Activated T-cell treated with anti-CD3 and anti-CD28 coated beads, Interleukin-2, amount 50 U/mL, for 4 hours (primary cell): ENCODE measurements at places on chromosomes 7 and 10. TPM values are rescaled to one million over a fixed set of nuclear protein-coding genes. Genes with fewer than 3 reads are reported as not detected.

Gene GIMAP6
- total RNA-seq, result 14.8 TPM

Gene ASB10
- total RNA-seq, result not detected

Gene ZNF853
- total RNA-seq, result 2.2 TPM

Gene VIPR2
- total RNA-seq, result 0.26 TPM

Gene MICALL2
- total RNA-seq, result 1.4 TPM

Gene LRRD1
- total RNA-seq, result not detected

Gene WDFY4
- 0.53 TPM for total RNA-seq

Gene PRSS37
- not detected for total RNA-seq

DNA sequence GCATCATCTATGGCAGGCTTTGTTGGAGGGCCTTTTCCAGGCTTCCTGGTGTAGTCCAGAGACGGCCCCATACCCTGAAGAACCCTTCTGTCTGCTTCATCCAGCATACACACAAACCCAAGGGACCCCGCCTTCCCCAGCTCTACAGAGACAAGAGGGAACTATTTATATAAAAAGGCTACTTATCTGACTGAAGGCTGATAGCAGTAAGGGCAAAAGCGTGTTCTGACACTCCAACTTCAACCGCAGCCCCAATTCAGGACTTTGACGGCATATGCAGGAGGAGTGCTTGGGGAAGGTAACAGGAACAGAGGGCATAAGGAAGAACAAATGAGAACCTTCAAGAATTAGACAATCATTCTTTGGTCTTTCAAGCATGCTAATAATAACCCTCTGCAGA, 21.0 kb downstream of the GNA12 start:
- no peak for DNase-seq

DNA sequence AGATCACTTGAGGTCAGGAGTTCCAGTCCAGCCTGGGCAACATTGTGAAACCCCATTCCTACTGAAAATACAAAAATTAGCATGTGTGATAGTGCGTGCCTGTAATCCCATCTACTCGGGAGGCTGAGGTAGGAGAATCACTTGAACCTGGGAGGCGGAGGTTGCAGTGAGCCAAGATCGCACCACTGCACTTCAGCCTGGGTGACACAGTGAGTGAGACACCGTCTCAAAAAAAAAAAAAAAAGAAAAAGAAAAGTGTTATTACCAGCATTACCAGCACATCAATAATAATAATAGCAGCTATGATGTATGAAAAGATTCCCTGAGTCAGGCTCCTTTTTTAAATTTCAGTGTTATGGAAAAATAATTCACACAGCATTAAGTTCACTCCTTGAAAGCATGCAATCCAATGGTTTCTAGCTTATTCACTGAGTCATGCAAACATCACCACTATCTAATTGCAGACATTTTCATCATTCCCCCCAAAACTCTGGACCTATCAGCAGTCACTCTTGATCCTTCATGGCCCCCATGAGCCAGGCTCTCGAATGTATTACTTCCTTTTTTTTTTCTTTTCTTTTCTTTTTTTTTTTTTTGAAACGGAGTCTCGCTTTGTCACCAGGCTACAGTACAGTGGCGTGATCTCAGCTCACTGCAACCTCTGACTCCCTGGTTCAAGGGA, 228.4 kb downstream of the FANK1 start:
- DNase-seq, result no peak

DNA sequence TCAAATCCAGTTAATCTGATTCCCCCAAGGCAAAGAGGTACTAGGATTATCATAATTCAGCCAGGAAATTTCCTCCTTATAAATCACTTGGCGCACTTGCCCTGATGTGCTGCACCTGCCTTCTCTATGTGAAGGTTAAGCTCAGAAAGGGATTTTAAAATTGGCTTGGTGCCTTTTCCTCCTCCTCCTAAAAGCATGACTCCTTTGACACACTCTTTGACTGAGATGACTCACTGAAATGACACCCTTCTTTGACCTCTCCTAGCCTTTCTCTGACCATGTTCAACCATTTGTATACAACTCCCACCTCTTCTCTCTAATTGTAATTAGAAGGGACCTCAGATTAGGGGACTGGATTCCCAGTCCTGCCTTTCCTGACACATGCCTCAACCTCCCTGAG, 46.5 kb downstream of the ABLIM1 start:
- DNase-seq, result no peak

DNA sequence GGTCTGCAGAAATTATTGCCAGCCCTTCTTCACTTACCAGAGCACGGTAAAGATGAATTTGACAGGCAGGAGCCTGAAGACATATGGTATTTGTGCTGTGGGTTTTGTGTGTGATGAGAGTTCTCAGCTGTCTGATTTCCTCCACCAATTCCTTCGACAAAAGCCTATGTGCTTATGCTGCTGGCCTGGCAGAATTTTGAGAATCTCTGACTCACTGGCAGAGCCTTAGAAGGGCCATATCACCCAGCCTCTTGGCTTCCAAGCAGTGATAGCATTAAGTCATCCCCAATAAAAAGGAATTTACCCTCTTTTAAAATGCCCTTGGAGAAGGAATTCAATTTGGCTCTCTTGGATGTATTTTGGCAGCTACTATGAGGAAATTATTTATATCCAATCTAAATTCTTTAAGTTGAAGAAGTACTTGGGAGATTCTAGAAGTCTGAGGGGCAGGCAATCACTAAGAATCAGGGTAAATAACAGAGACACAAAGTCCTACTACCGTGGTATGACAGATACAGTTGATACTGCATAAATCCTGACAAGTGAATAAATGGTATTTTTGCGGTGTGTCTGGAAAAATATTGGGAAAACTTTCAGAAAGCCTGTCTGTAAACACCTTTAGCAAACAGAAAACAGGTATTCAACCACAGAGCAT, 68.6 kb upstream of the EFCAB10 start:
- no peak for DNase-seq

DNA sequence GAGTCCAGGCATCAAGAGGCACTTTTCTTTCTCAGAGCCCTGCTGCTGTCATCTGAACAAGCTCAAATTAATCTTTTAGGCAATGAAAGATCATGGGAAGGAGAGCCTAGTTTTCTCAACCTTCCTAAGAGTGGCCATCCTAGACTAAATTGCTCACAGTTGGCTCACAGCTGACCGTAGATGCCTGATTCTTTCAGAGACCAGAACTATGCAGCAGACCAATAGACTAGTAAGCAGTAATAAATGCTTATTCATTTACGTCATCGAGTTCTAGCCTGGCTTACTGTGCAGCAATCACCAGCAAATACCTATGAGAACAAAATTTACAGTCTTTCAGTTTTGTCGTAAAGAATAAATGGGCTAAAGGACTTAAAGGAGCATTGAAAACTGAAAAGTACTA, 602.9 kb upstream of the GHITM start:
- no peak for DNase-seq

DNA sequence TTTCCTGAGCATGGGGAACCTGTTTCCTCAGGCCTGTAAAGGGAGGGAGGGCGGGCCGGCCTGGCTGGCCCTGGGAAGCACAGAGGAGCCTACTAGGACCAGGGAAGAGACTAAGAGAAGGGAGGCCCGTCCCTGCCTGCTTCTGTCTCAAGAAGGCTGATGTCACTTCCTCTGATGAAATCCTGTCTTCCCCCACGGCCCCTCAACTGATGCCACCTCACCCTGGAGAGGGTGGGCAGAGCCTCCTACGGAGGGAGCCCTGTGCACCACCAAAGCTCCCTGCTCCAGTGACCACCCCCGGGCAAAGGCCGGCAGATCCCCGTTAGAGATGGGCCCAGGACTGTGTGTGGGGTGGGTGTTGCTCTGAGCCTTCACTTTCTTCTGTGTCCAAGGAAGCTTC, 1.0 kb upstream of the PILRA start:
- no peak for DNase-seq

GRCh38 chr7:29839302-29839701, 33.0 kb downstream of the WIPF3 start:
- DNase-seq, result no peak

DNA sequence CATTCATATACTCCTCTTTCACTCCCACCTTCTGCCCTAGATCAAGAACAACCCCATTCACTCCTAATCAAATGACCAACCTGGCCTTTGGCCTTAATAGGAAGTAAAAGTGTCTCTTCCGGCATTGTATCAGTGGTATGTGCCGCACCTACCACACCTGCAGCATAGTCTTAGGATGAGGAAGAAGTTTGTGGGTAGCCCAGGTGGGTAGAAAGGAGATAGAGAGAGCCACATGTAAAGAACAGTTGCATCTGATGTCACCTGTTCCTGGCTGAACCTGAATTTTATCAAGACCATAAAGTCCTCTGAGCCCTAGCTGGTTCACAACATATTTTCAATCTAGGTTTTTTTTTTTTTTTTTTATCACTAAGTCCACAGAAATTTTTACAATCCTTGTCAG, 55.5 kb upstream of the PTPN12 start:
- DNase-seq, result no peak

DNA sequence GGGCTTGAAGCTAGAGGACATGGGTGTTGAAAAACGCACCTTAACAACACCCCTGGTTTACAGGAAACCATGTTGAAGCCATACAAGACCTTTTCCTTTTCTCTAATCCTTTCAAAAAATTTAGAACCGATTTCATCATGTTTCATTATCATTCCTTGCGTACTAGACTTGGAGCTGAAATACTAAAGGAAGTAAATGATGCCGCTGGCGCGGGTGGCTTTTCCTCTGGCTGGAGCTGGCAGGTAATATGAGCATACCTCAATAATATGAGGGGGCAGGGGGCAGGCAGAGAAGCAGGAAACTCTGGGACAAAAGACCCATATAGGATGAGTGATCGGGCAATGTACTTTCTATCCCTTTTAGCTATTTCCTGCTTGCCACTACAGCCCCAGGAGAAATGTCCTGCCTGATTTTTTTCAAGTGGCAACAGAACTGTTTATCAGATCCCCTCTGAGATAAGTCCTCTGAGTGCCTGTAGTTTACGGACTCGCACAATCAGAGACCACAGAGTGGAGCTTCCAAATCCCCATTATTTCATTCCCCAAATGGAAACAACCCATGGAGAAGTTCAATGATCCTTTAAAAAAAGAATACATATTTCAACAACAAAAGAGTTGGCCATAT, 450.1 kb downstream of the KCNMA1 start:
- DNase-seq, result no peak

DNA sequence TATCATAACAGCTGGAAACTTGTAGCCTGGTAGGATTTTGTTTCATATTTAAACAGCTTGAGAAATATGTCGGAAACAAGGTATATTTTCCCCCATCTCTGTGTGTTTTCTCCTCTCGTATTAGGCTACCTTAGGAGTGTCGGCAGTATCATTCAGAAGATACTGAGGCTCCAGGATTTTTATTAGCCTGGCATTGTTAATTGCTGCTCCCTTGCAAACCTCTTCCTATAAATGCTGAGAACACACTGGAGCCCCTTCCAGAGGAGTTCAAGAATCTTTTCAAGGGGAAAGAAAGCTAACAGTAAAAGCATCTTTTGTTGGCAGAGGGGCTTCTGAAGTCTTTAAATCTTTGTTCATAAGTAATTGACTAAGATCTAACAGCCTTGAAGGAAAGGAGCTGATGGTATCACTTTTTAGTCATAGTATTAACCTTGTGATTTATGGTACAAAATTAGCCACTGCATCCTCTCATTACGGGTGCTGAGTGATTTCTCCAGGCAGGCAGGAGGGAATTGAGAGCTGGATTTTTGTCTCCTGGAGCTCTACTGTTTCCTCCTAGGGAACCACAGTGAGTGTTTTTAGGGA, 998.7 kb downstream of the LRMDA start:
- no peak for DNase-seq

DNA sequence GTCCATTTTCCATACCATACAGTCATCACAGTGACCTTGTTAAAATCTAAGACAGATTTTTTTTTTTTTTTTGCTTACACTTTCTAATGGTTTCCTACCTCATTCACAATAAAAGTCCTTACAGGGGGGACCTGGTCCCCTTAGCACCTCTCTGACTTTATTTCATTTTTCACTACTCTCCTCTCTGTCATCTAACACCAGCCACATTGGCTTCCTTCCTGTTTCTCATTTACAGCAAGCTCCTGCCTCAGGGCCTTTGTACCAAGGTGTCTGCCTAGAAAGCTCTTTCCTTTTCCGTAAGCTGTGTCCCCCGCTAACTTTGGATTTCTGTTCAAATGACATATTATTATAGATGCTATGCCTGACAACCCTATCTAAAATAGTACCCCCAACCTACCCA, 27.7 kb downstream of the CC2D2B start:
- DNase-seq, result no peak

GRCh38 chr7:17097668-17098297, 200.7 kb upstream of the AHR start:
- no peak for DNase-seq

GRCh38 chr7:142131439-142132185, 20.1 kb downstream of the MGAM2 start:
- DNase-seq, result no peak

DNA sequence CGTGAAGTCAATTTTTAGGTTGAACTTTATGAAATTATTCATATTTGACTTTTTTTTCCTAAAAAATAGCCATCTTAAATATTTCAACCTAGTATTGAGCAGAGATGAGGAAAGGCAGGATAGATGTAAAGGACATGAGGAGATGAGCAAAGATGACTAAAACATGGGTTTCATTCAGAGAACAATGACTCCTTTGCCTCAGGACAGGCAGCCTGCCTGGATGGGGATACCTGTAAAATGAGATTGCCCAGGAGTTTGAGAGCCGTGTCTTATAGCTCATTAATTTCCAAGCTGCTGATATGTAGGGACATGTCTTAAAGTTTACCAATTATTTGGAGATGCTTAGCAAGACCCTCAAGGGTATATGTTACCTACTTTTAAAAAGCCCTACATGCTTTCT, 243.8 kb upstream of the MDFIC start:
- DNase-seq, result no peak

DNA sequence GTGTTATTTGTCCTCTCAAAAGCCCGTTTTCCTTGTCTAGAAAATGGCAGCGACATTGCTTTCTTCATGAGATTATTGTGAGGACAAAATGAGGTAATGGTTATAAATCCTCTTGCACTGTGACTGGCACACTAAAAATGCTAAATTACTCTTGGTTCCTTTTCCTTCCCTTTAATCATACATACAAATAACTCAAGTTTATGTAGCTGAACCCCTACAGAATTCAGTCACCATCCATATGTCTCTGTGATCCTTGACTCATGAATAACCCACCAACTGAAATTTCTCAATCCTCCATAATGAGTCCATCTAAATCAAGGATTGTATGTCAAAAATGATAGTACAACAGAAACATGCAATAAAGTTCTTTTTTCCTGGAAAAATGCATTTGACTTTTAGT, 71.3 kb upstream of the VWC2 start:
- DNase-seq, result no peak

GRCh38 chr7:148410905-148411304, 179.7 kb upstream of the C7orf33 start:
- no peak for DNase-seq

DNA sequence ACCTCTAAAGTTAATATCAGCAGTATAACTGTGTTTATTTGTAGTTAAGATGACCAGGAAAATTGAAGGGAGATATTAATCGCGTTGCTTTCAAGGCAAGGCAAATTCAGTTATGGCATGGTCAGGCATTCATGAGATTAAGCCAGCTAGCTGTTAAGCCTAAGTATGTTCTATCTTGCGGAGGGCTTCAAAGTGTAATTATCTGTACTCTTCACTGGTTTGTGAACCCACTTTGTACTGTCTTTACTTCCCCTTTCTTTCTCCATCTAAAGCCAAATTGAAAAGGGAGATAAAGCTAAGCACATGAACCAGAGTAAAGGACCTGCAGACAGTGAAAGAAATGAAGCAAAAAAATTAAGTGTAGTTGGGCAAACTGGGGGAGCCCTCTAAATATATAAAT, 483.1 kb upstream of the NRP1 start:
- DNase-seq, result no peak

- DNase-seq, result no peak
These were observed 98.0 kb upstream of the GATA3 start for GRCh38 chr10:7956508-7956907.
